COR-L47 (cell line): ENCODE measurements at places on chromosomes 2 and 18.
A peak's percentile ranks its signal among the peaks of the same experiment; 100 is the strongest.

DNA sequence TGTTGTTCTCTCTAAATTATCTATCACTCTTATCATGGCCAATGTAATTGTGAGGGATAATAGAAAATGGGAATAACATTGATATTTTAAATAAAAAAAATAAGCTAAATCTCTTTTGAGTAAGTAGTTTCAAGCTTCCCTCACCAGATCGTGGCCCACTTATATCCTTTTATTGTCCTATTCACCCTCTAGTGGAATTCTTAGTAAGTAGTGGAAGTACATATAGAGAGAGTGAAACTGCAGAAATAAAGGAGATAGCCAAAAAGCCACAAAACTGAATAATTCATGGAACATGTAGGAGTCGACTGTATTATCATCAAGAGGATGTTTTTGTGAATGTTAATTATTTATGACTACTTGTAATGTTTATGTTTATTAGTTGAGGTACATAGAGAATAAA is 66.1 kb upstream of the DTNA start:
- peak; percentile 12 for DNase-seq

DNA sequence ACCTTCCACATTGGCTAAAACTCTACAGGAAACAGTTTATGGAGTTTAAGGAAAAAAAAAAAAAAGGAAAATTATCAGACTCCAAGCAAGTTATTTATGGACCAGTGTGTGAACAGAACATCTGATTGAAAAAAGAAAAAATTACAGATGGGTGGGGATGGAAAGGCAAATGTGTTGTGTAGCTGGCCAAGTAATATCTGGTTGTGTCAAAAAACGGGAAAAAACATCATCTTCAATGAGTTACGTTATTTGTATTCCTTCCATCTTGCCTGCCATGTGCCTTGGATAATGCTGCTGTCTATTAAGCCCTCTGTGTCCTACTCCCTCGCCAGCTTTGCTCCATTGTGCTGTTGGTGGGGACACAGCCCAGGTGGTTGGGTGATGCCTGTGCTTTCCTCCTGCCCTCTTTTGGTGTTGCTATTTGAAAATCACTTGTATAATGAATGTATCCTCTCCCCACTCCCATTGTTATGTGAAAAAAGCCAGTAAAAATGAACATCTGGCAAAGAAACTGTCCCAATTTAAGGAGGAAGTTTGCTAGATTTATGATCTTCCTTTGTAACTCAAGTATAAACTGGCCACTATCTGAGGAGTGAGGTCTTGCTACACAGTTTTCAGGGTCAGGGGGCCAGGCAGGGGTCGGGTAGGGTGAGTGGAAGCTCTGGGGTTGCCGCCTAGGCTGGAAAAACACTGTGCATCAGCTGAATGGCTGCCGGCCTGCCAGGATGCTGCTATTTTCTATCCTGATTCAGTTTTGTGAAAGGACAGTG is 155.9 kb downstream of the FMNL2 start:
- DNase-seq, result no peak

DNA sequence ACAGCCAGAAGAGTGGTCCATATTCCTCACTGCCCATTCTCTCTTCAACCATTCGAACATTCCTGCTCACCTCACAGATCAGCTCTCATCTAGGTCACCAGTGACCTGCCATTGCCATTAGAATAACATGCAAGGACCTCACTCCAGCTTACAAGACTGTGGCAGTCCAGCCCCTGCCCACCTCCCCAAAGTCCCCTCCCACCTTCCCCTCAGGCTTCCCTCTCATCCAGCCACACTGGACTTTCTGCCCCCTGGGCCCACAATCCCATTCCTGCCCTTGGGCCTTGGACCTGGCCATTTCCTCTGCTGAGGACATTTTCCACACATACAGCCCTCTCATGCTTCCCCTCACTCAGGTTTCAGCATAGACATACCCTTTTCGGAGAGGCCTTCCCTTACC is 5.2 kb upstream of the TMEM177 start:
- DNase-seq, result no peak

GRCh38 chr2:86556508-86556907 is 6.7 kb downstream of the CHMP3 start:
- no peak for DNase-seq

- DNase-seq, result no peak
These were observed 707.8 kb upstream of the SALL3 start for GRCh38 chr18:78271790-78272189.

- DNase-seq, result no peak
These were observed 431.2 kb downstream of the LPIN1 start for GRCh38 chr2:12177455-12178288.

DNA sequence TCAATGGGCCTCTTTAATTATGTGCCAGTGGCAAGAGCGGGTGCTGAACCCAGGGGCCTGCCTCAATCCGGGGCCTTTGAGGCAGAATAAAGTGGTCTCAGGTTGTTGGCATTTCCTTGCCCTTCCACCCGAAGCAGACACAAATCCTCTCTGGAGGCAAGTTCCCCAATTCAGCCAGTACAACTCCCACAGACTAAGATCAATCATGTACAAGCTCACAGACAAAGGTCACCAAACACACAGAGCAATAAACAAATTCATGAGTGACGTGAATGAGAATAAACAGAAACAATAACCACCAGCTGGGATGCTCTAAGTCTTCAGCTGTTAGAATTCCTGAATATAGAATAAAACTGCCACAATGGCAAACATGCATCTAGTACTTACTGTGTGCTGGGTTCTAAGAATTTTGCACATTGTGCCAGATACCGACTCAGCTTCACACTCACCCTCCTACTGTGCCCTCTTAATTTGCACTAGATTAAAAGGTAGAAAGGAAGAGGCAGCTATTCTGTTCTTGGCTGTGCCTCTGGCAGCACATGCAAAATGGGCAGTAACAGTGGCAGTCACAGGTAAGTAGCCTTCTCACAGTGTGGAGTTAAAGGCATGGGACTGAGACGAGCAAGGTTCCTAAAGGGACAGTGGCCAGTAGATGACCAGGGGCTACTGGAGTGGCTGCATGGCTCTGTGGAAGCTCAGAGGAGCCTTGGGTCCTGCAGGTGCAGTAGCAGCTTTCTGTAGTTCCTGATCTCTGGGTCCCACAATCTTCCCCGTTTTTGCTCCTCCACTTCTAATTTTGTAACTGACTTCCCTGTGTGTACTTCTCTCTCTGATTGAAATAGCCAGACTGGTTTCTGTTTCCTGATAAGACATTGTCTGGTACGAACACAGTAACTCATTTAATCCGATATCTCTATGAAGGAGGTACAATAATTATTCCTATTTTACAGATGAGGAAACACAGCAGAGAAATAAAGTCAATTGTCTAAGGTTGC is 34.6 kb upstream of the IL1B start:
- no peak for DNase-seq

- DNase-seq, result no peak
These were observed 121.5 kb downstream of the PIEZO2 start for GRCh38 chr18:11027862-11028261.

GRCh38 chr2:37350034-37350433 is 5.6 kb downstream of the QPCT start:
- peak; percentile 68 for DNase-seq

DNA sequence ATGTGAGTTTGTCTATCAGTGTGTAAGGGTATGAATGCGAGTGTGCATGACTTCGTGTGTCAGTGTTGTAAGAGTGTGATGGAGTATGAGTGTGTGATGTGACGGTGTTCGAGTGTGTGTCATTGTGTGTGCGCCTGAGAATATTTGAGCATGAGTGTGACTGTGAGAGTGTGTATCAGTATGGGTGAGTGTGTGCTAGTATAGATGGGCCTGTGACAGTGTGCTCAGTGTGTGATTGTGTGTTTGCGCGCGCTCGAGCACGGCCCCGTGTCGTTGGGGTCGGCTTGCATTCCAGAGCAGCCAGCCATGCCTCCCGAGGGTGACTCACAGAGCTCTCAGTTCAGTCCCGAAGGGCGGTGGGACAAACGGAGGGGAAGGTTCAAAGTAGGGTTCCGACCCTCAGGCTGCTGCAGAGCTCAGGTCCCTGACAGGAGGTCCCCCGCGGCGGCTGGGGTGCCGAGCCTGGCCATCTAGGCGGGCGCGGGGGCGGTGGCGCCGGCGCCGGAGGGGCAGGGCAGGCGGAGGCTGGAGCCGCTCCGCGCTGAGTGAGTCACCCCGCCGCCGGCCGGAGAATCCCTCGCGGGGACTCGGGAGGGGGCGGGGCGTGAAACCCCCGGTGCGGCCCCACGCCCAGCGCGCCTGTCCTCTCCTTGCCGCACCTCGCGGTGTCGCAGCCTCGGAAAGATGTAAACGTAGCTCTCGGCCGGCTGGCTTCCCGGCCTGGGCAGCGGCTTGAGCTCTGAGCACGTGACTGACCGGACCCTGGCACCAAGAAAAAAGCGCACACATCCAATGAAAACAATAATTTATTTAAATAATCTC is 3.8 kb downstream of the DLX2 start:
- DNase-seq, result peak; percentile 72

DNA sequence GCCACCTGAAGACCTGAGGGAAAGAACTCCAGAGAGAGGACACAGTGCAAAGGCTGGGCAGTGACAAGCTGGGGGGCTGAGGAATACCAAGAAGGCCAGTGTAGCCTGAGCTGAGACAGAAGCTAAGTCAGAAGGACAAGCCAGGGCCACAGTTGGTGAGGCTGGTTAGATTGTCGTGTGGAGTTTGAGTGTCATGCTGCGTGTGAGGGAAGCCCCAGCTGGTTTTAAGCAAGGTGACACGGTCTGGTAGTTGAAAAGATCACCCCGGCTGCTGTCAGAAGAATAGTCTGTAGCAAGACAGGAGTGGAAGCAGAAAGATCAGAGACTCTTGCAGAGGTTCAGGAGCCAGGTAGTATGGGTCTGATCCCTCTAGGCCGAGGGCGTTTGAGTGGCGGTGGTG is 50.6 kb upstream of the RMDN2 start:
- no peak for DNase-seq

GRCh38 chr2:71720283-71720560 is 266.9 kb downstream of the DYSF start:
- DNase-seq, result no peak

DNA sequence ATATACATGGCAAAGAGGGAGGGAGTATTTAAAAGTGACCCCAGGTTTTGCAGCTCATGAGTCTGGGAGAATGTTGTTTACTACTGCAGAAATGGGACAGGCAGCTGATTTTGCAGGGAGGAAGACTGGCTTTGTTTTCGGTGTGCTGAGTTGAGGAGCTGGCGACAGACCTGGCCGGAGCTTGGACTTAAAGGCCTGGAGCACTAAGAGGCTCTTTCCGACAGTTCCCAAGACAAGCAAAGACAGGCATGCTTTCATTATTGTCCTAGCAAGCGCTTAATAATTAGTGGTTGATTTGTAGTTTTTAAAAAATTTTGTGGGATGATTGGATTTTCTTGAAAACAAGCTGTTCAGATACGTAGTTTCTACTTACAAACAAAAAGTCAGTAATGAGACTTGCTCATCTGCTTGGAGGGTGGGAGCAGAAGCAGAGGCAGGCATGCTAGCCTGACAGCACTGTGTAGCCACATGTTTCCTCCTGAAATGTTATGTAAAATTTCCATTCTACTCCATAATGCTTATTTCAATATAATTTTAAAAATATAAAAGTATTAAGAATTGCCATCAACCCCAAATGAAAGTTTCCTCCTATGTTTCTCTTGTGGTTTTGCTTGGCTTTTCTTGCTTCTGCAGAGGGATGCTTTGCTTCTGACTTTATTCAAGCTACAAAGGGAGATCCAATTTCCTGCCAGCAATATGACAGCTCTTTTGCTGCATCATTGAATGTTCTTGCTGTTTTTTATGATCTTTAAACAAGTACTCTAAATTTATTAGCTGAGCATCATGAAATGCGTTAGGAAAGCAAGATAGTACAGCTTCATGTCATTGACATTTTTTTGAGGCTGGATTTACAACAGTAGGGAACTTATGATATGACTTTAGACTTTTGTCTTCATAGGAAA is 75.8 kb downstream of the PHLPP1 start:
- DNase-seq, result no peak

GRCh38 chr18:59767732-59768131 is 70.5 kb upstream of the CCBE1 start:
- DNase-seq, result no peak

DNA sequence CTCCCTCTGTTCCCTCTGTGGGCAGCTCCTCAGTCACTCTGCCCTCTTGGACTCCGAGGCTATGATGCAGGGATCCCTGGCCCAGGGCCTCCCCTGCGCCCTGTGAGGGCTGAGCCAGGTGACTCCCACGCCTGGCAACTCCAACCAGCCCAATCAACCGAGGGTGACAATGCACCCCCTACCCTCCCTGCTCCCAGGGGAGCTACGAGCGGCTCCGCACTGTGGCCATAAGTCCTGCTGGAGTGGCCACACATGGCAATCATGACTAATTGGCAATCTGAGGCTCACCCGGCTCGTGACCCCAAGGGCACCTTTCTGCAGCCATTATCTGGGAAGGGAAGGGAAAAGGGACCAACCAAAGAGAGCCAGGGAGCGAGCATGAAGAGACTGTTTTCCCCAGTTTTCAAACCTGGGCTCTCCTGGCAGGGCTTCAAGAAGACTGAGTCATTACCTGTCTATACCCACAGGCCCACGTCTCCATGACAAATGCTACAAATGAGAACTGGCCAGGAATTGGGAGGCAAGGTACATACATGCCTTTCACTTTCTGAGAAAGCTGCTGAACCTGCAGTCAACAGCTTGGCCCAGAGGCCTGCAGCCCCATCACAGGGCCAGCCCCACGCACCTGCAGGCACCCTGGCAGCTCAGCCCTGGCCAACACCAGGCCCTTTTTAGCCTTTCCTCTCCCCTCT is 45.1 kb downstream of the RPL31 start:
- DNase-seq, result no peak

- no peak for DNase-seq
These were observed 1834.7 kb upstream of the PIK3C3 start for GRCh38 chr18:40120356-40120755.

GRCh38 chr2:99478632-99479031 is 11.2 kb downstream of the REV1 start:
- DNase-seq, result no peak

GRCh38 chr2:233353101-233353768 is 1.1 kb upstream of the DGKD start:
- DNase-seq, result no peak

- no peak for DNase-seq
These were observed 788.2 kb downstream of the DSC3 start for GRCh38 chr18:30254331-30254730.

GRCh38 chr2:6784291-6784690 is 81.4 kb downstream of the CMPK2 start:
- DNase-seq, result no peak

- DNase-seq, result no peak
These were observed 8.8 kb upstream of the SNTG2 start for GRCh38 chr2:941871-942270.

DNA sequence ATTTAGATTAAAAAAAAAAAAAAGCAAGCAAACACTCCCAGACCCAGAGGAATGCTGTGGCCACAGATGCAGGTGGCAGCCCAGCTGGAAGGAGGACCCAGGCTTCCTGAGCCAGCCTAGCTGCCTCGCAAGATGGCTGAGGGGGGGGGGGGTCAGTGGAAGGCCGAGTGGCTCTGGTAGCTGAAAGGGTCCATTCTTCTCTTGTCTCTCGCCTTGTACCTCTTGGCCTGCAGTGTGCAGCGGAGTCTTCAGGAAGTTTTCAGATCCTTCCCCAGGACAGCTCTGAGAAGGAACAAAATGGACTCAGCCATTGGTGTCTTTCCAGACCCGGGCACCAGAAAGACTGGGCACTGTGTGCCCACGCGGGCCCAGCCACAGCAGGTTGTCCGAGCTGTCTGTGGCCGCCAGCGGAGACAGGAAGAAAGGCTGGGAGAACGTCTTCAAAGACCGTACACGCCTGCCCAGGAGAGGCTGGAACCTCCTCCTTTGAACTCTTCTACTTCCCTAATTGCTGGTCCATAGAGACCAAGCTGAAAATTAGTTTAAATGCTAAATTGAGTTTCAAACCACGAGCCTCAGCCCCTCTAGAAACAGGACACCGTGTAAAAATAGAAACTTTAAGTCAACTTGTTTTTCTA is 21.3 kb downstream of the APCDD1 start:
- no peak for DNase-seq

- DNase-seq, result no peak
These were observed 315.1 kb downstream of the MTX2 start for GRCh38 chr2:176584333-176584732.
